ENCODE measurements at places on chromosomes 13 and 19.

DNA sequence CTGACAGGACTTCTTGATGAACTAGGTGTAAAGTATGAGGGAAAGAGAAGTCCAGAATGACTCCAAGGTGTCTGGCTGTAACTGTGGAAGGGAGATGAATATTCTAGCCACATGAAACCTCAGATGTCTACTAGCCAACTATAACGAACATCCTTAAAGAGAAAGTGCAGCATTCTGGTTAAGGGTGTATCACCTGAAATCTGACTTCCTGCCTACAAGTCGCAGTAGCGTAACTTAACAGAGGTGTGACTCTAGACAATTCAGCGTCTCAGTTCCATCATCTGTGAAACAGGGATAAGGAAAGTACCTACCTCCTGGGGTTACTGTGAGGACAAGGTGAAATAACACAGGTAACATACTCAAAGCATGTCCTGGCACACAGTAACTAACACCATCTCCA lies 145.7 kb upstream of the FBXL3 start:
- no peak for DNase-seq

DNA sequence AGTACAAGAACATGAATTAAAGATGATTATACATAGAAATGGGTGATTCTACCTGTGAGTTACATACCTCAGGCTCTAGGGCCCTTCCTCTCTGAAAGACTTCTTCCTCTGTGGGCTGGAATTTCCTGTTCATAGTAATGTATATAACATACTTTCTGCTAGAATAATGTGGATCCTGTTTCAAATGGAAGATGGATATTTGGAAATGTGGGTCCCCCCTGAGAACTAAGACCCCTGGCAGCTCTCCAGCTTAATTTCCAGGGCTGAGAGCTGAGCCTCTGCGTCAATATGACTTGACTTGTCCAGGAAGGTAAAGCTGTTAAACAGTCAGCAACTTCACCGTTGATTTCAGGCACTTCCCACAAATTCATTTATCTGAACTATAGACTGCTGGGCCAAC lies 296.3 kb downstream of the NALCN start:
- no peak for DNase-seq

- no peak for DNase-seq
These were observed 36.5 kb upstream of the MRI1 start for GRCh38 chr19:13727798-13728197.

- no peak for DNase-seq
These were observed 124.5 kb downstream of the KCTD15 start for GRCh38 chr19:33921165-33921564.

DNA sequence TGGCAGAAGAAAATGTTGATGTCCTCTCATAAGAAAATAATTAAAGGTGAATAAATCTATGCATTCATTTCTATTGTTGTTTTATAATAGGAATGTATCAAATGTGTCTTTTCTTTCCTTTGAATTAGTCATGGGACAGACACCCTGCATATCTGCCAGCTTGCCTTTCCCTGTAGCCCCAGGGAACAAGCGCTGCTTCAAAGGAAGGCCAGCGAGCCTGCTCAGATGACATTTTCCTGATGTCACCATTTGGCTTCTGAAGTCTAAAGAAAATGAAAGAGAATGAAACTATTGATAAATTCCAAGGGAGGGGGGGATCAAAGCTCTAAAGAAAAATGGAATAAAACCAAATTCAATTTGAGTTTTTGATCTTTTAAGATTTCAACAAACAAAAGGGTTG lies 574.8 kb downstream of the IRS2 start:
- DNase-seq, result no peak

DNA sequence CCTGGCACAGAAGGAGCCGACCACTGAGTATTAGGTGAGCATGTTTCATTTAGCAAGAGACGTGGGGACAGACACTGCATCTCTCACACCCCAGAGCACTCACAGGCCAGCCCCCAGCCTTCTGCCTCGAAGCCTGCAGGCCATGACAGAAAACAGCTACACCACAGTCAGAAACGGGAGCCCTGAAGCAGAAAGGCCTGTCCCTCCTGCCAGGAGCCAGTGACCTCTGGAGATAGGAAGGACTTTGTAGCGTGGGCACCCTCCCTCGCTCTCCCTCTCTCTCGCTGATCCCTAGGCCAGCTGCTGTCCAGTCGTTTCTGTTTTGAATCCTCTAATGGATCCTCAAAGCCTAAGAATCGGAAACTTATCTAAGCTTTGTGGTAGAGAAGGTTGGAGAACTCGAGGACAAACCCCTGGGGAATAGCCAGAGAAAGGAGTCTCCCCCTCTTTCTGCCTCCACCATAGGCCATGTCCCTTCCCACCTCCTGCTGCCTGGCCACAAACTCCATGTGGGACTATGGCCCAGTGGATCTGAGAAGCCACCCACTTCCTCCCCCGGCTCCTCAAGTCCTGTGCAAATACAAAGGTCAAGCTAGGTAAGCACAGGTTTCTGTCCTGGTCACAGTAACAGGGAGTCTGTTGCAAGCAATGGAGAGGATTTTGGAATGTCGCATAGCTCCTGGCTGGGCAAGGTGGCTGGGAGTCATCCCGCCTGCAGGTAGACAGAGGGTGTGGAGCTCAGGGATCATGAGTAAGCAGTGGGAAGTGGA lies 95.1 kb downstream of the NUFIP1 start:
- DNase-seq, result no peak

- DNase-seq, result no peak
These were observed 2.2 kb upstream of the ESD start for GRCh38 chr13:46799139-46799538.

DNA sequence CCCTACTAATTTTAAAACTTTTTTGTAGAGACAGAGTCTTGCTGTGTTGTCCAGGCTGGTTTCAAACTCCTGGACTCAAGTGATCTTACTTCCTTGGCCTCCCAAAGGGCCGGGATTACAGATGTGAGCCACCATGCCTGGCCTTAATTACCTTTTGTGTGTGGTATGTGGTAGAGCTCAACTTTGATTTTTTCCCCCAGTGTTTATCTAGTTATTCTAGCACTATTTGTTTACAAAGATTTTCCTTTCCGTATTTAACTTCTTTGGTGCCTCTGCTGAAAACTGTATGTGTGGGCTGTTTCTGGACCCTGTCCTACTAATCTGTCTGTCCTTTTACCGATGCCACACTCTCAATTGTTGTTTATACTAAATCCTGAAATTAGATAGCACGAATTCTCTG lies 9.4 kb upstream of the ERCC5 start:
- DNase-seq, result no peak

- DNase-seq, result no peak
These were observed 14.3 kb upstream of the QTRT1 start for GRCh38 chr19:10686661-10687517.

- DNase-seq, result no peak
These were observed 100.5 kb downstream of the DLEU7 start for GRCh38 chr13:50742968-50743367.

DNA sequence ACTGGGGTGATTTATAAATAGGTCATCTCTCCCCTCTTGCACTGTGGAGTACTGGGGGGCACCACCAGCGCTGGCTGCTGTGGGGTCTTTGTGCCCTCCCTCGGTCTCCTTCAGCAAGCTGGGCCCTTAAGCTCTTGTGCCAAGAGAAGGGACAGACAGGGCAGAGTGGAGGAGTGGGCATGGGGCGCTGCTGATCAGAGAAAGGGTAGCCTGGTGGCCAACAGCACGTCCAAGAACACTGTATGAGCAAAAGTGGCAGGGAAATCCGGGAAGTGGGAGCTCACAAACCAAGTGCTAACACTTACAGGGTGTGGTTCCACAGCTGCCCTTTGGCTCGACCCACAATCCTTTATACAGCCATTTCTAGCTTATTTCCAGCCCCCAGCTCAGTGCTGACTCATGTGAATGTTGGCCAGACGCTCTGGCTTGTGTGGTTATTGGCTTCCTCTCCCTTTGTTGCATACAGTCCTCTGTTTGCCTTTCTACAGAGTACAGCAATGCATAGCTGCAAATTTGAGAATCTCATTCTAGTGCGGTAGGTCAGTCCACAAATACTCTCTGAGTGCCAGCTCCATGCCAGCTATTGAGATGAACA lies 298.8 kb downstream of the SHISA2 start:
- DNase-seq, result no peak

- no peak for DNase-seq
These were observed 1265.5 kb downstream of the PCDH9 start for GRCh38 chr13:65964672-65965071.

DNA sequence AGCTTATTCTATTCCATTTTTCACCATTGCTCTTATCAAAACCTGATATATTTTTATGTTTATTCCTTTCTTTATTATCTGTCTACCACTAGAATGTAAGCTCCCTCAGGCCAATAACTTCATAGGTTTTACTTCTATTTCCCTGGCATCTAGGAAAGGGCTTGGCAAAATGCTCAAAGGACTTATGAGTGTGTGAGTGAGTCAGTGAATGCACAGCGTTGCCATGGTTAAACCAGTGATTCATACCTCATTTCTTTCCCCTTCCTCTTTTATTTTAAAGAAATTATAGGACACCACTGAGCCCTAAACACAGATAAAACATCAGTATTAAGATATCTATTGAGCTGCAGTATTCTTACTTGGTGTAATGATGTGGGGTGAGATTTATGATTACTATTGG lies 162.1 kb downstream of the GPC6 start:
- DNase-seq, result no peak

- no peak for DNase-seq
These were observed 1.7 kb upstream of the PTGER1 start for GRCh38 chr19:14476673-14477401.

DNA sequence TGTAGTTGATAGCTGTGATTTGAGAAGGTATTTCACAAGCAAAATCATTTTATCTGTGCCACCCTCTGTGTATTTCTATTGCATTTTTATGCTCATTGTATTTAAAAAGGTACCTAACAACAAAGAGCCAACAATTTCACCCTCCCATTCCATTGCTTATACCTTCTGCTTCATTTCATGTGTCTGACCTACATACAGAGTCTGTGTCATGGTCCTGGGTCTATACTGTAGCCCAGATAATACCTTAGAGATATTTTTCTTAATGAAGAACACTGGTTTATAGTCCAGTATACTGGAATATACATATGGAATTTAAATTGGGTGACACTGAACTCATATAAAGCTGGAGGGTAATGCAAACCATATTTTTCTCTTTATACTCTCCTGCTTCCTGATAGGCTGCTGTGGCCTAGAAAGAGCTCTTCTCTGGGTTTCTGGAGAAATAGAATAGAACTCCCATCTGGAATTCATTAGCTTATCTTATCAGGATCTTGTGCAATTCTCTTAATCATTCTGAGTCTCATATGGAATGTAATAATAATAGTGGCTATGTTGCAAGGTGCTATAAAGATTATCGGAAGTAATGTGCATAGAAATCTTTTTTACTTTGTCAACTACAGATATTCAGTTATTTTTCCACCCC lies 31.8 kb upstream of the SPART start:
- no peak for DNase-seq

GRCh38 chr19:31470229-31470939 lies 121.1 kb upstream of the TSHZ3 start:
- no peak for DNase-seq

DNA sequence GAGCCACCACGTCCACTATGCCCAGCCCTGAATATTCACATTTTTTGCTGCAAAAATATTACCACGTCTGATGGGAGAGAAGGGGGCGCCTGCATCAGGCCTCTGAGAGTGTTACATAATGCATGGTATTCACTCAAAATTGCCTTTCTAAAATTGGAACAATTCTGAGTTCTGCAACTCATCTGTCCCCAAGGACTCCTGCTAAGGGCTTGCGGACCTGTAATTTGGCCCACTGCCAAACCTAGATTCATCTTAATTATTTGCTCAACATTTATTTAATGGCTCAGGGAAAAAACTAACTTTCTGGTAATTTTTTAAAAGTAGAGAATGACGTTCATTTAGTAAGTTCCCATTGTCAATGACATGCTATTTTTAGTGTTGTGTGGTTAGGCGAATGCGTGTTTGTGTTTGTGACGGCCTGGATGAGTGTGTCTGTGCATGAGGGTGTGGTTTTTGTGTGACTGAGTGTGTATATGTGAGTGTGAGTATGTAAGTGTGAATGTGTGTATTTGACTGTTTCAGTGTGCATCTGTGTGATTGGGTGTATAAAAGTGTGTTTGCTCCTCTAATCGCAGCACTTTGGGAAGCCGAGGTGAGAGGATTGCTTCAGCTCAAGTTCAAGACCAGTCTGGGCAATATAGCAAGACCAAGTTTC lies 8.8 kb downstream of the INAFM1 start:
- DNase-seq, result no peak

GRCh38 chr19:11378319-11379189 lies 4.1 kb downstream of the SWSAP1 start:
- no peak for DNase-seq

GRCh38 chr19:3206216-3206953 lies 18.1 kb upstream of the CELF5 start:
- no peak for DNase-seq

GRCh38 chr13:114029866-114030625 lies 56.2 kb upstream of the C13orf46 start:
- no peak for DNase-seq

DNA sequence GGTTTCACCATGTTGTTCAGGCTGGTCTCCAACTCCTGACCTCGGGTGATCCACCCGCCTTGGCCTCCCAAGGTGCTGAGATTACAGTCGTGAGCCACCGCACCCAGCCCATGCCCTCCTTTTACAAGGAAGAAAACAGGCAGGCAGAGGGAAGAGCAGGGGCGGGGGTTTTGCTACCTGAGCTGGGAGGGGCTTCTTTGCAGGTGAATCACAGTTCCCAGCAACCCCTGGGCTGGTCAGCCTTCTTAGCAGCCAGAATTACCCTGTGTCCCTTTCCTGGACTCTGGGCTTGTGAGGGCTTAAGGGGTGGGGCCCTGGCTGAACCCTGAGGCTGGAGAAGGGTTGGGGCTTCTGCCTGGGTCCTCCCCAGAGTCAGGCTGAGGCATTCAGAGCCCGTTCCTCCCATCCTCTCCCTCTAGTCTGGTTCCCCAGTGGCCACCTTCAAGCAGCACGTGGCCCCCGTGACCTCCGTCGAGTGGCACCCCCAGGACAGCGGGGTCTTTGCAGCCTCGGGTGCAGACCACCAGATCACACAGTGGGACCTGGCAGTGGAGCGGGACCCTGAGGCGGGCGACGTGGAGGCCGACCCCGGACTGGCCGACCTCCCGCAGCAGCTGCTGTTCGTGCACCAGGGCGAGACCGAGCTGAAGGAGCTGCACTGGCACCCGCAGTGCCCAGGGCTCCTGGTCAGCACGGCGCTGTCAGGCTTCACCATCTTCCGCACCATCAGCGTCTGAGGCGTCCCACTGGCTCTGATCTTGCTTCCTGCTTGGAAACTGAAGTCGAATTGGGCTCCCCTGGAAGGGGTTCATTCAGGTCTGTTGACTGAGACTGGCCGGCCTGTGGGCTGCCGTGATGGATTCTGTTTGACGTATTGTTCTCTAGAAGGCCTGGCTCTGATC lies 2.8 kb upstream of the KCNJ14 start:
- DNase-seq, result no peak

- DNase-seq, result no peak
These were observed 2772.2 kb downstream of the PCDH9 start for GRCh38 chr13:64457976-64458375.

- no peak for DNase-seq
These were observed 2.0 kb downstream of the SLC1A5 start for GRCh38 chr19:46786236-46787039.

Measured in NCI-H524 treated with DMSO at 0.1 percent for 48 hours (cell line).